ENCODE measurements at places on chromosomes 3 and 15.

DNA sequence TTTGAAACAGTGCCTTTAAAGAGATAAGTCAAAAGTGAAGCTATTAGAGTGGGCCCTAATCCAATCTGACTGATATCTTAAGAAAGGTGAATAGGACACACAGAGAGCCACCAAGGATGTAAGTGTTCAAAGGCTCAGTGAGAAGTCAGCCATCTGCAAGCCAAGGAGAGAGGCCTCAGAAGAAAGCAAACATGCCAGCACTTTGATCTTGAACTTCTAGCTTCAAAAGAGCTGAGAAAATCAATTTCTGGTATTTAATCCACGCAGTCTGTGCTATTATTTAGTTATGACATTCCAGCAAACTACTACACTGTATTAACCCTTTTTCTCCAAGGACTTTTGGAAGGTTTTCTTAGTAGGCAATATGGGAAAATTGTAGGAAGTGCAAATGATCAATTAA is 95.7 kb downstream of the LRRC3B start:
- no peak for DNase-seq

GRCh38 chr3:170844377-170844776 is 25.6 kb downstream of the RPL22L1 start:
- DNase-seq = no peak

GRCh38 chr15:43517354-43518196 is at the start of gene MAP1A:
Gene MAP1A, plus strand, starts transcription at chr15:43517608. Its CDS starts 3,866 bp downstream, at chr15:43521474.
- peak; percentile 54 for DNase-seq

DNA sequence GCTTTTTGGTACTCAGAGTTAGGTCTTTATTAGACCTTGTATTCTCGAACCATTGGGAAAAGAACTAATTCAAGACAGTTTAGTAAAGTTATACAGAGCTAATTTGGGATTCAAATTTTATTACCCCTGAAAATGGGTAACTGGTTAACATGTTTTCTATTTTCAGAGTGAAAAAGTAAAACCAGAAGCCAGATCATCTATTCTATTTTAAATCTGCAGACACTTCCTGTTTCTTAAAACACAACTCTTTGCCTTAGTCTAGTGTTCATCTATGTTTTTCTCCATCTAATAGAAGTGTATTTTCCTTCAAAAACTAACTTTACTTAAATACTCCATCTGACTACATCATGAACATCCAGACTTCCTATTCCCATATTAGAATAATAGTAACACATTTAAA is 113.4 kb downstream of the CCNL1 start:
- DNase-seq = no peak

GRCh38 chr3:150080058-150080730 is 109.5 kb upstream of the PFN2 start:
- DNase-seq = no peak

DNA sequence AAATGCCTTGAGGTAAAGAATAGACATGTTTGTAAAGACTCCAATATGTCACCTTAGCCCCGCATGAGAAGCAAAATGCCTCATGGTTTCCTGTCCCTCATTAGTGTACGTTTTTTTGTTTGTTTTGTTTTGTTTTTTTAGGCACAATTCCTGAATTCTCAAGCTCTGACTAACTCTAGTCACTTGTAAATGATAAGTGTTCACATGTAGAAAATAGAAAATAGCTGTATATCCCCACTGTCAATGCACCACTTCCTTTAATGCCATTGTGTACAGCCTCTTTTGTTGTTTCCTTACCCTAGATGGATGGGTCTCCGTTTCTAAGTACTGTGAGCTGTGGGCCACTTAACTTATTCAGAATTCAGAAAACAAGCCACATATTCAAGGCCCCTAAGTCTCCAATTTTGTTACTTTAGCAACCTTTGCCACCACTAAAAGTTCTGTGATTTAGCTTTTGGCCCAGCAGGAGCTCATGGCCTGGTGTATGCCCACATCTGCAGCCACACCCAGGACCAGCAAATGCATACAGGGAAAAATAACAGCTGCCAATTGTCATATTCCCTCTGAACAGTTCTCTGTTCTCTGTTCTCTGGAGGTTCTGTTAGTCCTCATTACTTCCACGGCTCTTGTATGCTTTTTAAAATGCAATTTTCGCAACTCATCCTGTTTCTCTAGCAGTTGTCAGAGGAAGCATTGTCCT is 655.5 kb downstream of the GBE1 start:
- no peak for DNase-seq

GRCh38 chr15:45203182-45203581 is 15.4 kb upstream of the SHF start:
- peak; percentile 22 for DNase-seq

DNA sequence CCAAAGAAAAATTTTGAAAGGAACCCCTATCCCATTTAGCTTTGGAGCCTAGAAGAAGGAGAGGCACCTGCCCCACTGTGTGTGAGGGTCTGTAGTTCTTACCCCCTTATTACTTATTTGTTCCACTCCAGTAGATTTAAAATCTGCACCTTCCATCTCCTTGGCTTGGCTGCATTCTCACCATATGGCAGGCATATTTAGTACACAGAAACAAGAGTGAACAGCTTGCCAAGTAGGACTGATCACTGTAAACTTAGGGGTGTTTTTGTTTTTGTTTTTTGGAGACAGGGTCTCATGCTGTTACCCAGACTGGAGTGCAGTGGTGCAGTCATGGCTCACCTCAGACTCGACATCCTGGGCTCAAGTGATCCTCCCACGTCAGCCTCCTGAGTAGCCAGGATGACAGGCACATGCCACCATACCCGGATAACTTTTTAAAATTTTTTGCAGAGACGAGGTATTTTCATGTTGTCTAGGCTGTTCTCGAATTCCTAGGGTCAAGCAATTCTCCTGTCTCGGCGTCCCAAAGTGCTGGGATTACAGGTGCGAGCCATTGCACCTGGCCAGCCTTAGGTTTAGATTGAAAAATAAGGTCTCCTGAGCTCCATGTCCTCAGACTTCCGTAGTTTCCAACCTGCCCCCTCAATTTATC is 14.1 kb upstream of the ANXA2 start:
- DNase-seq = no peak

- no peak for DNase-seq
Measured at GRCh38 chr15:70547846-70548487, 215.4 kb downstream of the UACA start.

GRCh38 chr3:73378207-73378606 is 246.5 kb downstream of the PDZRN3 start:
- no peak for DNase-seq

DNA sequence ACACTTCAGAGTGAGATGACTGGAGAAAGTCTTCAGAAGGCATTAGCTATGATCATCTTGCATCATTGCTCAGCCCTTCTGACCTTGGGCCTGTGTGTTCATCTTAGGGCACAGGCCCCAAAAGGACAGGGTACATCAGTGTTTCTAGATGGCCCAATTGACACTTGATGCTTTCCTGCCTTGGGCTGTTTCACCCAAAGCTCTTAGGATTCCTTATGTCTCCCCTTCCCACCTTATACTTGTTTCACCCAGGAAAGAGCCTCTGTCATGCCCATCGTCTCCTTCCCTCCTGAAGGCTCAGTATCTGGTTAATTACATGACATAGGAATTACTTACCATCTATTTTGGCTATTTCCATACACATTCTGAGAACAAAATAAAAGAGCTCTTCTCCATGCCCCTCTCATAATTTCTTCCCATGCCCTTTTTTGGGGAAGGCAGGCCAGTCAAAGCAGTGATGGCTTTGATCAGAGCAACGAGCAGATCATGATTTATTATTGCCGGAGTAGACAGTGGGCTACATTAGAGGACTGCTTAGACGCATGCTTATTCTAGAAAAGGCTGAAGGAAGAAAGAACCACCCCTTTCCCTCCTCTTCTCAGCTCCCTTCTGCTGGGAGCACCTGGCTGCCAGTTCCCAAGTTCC is 72.9 kb downstream of the GHSR start:
- no peak for DNase-seq

- no peak for DNase-seq
Measured at GRCh38 chr3:10555263-10555662, 49.9 kb upstream of the ATP2B2 start.

DNA sequence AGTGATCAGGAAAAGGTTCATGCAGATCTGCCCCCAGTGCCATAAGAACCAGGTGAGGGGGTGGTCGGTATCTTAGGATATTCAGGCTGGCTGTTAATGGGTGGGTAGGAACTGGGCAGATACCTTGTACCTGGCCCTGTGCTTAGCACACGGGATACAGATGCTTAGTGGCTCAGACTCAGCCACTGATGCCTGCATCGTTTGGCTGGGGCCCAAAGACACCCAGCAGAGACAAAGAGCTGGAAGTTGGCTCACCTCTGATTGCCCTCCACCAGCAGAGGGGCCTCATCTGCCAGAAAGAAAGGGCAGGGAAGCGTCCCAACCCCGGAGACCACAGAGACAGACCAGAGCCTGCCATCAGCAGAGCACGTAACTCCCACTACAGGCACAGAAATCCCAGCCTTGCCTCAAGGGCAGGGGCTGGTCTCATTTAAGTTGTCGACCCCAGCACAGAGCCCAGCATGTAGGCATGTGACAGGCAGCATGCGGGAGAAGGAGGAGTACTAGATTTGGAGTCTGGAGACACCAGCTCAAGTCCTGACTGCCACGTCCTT is 64.1 kb upstream of the SLC6A1 start:
- DNase-seq = no peak

Data from fibroblast of mammary gland (primary cell).